ENCODE measurements at places on chromosomes 11 and 22. TPM values are rescaled to one million over a fixed set of nuclear protein-coding genes. Genes with fewer than 3 reads are reported as not detected.

DNA sequence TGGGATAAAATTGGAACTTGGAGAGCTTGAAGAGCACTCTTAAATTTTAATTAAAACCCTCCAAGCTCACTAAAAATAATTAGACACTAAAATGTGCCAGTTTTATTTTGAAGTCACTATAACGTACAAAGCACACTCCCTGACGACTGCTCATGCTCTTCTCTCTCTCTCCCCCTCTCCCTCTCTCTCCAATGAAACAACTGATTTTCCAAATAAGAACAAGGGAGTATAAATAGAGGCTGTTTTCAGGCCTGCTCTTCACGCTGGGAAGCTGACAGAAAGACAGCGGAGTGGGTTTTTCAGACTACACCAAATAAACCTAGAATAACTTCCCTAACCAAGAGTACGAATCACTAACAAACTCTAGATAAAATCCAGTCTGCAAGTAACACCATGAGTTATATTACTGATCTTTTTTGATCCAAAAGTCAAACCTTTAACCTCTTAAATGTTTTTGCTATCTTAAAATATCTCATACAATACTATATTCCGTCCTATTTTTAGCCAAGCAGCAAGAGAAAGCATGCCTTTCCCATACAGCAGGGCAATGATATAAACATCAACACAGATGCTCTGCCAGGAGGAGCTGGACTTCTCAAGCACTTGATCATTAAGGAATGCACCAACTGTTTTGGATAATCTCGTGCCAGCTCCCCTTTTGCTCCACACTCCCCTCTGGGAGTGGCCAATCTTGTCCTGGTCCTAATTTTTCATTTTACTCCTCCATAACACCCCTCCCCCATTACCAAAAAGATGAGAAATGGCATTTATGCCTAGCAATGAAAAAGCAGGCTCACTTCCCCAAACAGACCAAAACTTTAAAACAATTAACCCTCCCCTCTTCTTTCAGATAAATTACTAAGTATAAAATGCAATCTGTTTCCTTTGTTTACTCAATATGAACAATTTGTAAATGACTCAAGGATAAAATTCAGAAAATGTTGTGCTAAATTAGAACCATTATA is 116.9 kb downstream of the SOX6 start:
- H3K27me3 ChIP-seq, result no peaks in the 10 kb centered on the region
- no peak overlapping the region for H3K27ac ChIP-seq
- H3K4me3 ChIP-seq, result no peak overlapping the region
- no peaks in the 10 kb centered on the region for H3K36me3 ChIP-seq
- H3K4me1 ChIP-seq, result no peaks in the 10 kb centered on the region
- DNase-seq, result no peak

- no peaks in the 10 kb centered on the region for H3K36me3 ChIP-seq
- no peak for DNase-seq
- peak overlapping the region; percentile 56 for H3K27ac ChIP-seq
- no peaks in the 10 kb centered on the region for H3K27me3 ChIP-seq
- H3K4me3 ChIP-seq, result no peak overlapping the region
- H3K4me1 ChIP-seq, result peaks cover 52% of the 10 kb centered on the region
Observed at GRCh38 chr11:86592047-86592591, 80.3 kb downstream of the ME3 start.

GRCh38 chr11:106989078-106989455 is 29.2 kb downstream of the GUCY1A2 start:
- H3K27me3 ChIP-seq, result no peaks in the 10 kb centered on the region
- no peak for DNase-seq
- H3K27ac ChIP-seq, result no peak overlapping the region
- no peak overlapping the region for H3K4me3 ChIP-seq

DNA sequence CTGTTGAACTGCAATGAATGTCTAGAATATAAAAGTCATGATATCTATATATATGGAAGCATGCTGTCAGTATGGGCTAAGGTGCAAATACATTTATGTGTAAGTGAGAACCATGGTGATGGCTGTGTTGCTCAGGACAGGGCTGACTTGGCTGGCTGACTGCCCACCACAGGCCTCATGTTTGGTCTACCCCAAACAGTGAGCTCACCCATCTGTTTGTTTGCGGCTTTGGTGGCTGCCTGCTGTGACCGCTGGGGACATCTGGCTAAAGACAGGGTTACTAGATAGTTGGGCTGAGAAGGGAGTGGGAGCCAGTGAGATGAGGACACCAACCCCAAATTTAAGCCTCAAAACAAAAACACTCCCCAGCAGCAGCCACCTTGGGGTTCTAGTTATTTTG is 6.3 kb downstream of the CD44 start:
- H3K27ac ChIP-seq, result peak overlapping the region; percentile 61
- H3K27me3 ChIP-seq, result no peaks in the 10 kb centered on the region
- no peaks in the 10 kb centered on the region for H3K36me3 ChIP-seq
- DNase-seq, result no peak
- H3K4me1 ChIP-seq, result peaks cover 91% of the 10 kb centered on the region
- H3K4me3 ChIP-seq, result no peak overlapping the region

- H3K36me3 ChIP-seq, result no peaks in the 10 kb centered on the region
- DNase-seq, result no peak
- no peak overlapping the region for H3K4me3 ChIP-seq
- H3K27me3 ChIP-seq, result no peaks in the 10 kb centered on the region
- H3K4me1 ChIP-seq, result peaks cover 38% of the 10 kb centered on the region
Observed at GRCh38 chr11:47005441-47005840, 68.9 kb downstream of the CSTPP1 start.

DNA sequence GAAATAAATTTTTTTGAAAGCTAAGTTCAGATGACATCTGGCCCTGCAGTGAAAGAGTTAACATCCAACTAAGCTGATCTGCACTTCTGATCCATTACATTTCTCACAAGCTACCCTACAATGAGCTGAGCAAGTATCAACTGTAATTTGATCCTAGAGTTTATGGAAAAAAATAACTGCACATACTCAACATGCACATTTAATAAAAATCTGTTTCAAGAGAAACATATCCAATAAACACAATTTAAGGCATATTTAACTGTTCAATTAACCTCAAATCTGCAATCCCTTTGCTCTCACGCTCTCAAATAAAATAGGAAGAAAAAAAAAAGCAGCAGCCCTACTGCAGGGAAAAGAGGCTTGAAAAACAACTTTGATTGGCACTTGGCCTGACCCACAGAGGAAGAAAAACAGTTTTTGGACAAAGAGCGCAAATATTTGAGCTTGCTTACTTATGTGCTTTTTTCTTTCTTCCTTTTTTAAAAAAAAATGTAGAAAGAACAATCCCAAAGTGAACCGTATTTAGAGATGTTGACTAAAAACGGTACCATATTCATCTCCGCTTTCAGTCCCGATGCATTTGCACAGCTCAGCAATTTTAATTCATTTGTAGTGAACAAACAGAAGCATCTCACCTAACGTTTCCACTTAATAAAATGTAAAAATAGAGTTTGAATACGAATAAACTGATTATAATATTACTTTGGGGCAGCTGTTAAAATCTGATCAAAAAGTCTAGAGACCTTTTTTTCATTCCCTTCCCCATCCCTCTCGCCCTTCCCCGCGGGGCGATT is 1.6 kb downstream of the SESN3 start:
- no peaks in the 10 kb centered on the region for H3K36me3 ChIP-seq
- H3K4me1 ChIP-seq, result peaks cover 30% of the 10 kb centered on the region
- DNase-seq, result no peak
- peak overlapping the region; percentile 79 for H3K4me3 ChIP-seq
- H3K27me3 ChIP-seq, result no peaks in the 10 kb centered on the region

- no peak overlapping the region for H3K27ac ChIP-seq
- no peak overlapping the region for H3K4me3 ChIP-seq
- no peaks in the 10 kb centered on the region for H3K4me1 ChIP-seq
- DNase-seq, result no peak
- H3K27me3 ChIP-seq, result no peaks in the 10 kb centered on the region
Observed at GRCh38 chr11:18563090-18563730, 25.3 kb downstream of the UEVLD start.

GRCh38 chr11:35100013-35100383 is 39.0 kb upstream of the CD44 start:
- DNase-seq, result no peak
- peak overlapping the region; percentile 25 for H3K27ac ChIP-seq

DNA sequence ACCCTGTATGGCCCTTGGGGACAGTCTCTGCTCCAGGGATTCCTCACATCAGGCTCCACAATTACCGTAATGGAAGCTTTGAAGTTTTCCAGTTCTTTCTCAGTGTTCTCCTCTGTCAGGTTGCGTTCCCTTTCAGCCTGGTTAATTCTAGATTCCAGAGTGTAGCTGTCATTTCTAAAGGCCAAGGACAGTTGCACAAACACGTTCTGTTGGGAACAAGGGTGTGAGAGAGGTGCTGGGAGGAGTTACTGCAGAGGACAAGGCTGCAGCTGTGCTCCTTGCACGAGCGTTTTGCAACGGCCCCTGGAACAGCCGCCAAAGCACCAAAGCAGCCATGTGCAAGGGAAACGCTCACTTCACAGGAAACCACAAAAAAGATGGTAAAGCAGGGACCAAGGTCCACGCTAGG is 35.9 kb upstream of the LYVE1 start:
- H3K36me3 ChIP-seq, result no peaks in the 10 kb centered on the region
- peak overlapping the region; percentile 44 for H3K27ac ChIP-seq
- no peak for DNase-seq
- H3K4me1 ChIP-seq, result peaks cover 62% of the 10 kb centered on the region

The EIF3D gene
- total RNA-seq, result 133 TPM

The PLAAT3 gene
- total RNA-seq, result 81.9 TPM

The GRAP2 gene
- total RNA-seq, result 9.5 TPM

The TLCD5 gene
- total RNA-seq, result 3.5 TPM
